Activated CD4-positive, CD25-positive, alpha-beta regulatory T cell treated with anti-CD3 and anti-CD28 coated beads, Interleukin-2, amount 50 U/mL, for 24 hours (primary cell): ENCODE measurements at places on chromosomes 4 and X.

- ATAC-seq = no peak
Measured at GRCh38 chr4:45280121-45280520, 553.8 kb upstream of the GNPDA2 start.

DNA sequence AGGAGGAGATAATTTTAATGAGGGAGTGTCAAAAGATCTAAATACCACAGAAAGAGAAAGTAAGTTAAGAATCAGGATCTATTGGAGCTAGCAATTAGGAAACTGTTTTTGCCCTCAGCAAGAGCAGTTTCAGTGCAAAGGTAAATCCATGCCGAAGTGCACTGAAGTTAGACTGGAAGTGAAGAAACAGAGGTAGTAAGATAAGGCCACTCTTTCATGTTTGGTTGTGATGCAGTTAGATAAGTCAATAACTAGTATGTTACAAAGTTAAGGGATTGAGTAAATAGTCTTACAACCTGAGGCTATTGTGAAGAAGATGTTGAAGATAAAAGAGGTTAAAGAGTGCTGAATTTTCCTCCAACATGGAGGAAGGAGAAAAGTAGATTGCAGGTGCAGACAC lies 46.7 kb upstream of the UCP1 start:
- ATAC-seq = no peak

DNA sequence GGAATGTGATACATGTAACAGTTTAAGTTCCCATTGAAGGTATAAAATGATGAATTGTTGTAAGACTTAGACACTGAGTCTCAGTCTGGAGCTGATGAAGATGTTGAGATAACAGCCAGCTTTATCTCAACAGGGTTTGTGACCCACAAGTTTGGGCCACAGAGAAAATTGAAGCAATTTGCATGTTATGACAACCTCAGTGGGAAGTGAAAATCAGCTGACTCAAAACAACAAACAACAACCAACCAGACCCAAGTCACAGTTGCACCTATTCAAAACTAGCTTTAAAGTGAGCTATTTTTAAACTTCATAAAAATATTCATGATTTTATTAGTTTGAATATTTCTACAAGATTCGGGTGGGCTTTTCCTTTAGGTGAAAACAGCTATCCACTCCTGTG lies 8.0 kb downstream of the SFRP2 start:
- no peak for ATAC-seq

- no peak for ATAC-seq
Measured at GRCh38 chr4:6887591-6888371, 21.8 kb upstream of the TBC1D14 start.

GRCh38 chrX:41984628-41985027 lies 61.3 kb upstream of the CASK start:
- no peak for ATAC-seq

GRCh38 chr4:124390861-124391260 lies 321.7 kb downstream of the ANKRD50 start:
- ATAC-seq = no peak

DNA sequence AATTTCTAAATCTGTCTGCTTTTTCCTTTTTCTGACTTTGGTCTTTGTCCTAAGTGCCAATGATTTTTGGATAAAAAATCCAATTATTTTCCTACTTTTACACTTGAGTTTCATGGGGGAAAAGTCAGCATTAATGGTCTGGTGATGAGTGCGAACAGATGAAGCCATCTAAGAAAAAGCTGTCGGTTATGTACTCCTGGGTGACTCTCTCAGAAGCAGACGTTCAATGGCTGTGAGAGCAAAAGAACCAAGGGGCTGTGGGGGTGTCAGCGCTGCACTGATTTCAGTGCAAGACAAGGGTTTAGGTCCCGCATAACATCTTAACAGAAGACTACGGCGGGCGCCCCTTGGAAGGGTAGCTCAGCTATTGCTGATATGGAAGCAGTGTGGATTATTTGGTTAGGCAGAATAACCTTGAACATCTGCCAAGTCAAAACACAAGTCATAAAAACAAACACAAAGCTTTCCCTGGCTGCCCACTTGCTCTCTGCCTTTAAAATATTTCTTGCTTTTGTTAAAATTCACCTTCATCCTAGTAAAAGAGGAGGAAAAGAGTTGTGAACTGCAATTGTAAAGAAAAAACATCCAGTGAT lies 240.5 kb downstream of the MAML3 start:
- ATAC-seq = no peak
